ENCODE measurements at places on chromosomes 12 and 14.

- no peak for DNase-seq
Measured at GRCh38 chr12:68422956-68423574, 90.9 kb upstream of the MDM1 start.

DNA sequence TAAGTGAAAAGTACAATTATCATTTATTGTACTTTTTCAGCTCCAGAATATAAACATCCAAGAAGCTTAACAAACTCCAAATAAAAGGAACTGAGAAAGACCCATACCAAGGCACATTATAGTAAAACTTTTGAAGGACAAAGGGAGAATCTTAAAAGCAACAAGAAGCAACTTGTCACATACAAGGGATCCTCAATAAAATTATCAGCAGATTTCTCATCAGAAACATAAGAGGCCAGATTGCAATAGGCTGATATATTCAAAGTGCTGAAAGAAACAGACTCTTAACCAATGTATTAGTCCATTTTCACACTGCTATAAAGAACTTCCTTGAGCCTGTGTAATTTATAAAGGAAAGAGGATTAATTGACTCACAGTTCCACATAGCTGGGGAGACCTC, 48.3 kb downstream of the TTC7B start:
- DNase-seq: no peak

GRCh38 chr14:63678536-63678935, 36.9 kb upstream of the WDR89 start:
- DNase-seq: no peak

GRCh38 chr12:42145552-42146215, 1.0 kb upstream of the GXYLT1 start:
- DNase-seq: no peak

DNA sequence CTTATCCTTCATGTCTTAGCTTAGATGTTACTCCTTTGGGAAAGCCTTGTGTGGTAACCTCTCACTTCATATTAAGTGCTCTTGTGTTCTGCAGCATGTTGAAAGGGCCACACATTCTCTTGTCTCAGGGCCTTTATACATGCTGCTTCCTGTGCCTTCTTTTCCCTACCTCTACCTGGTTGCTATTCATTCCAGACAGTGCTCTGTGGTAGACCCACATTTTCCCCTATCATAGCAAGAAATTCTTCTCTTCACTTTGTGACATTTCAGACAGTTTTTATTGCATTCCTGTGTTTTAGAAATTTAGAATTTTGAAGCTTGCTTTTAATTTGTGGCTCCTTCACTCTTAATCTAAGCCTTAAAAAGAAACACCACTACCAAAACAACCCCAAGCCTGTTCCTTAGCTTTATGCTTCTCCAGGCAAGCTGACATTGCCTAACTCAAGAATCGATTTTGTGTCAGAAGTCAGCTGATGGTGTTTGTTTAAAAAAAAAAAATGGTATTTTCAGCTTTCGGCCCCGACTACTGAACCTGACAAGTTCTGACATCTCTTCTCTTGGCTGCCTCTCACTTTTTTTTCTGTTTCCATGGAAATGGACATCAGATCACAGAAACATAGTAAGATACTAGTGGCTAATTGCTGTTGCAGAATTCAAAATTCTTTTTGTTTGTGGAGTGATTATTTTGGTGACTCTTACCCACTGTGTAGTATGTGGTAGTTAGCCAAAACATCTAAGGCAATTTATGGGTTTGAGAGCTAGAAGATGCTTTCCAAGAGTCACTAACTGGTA, 156.3 kb downstream of the NUBPL start:
- no peak for DNase-seq

DNA sequence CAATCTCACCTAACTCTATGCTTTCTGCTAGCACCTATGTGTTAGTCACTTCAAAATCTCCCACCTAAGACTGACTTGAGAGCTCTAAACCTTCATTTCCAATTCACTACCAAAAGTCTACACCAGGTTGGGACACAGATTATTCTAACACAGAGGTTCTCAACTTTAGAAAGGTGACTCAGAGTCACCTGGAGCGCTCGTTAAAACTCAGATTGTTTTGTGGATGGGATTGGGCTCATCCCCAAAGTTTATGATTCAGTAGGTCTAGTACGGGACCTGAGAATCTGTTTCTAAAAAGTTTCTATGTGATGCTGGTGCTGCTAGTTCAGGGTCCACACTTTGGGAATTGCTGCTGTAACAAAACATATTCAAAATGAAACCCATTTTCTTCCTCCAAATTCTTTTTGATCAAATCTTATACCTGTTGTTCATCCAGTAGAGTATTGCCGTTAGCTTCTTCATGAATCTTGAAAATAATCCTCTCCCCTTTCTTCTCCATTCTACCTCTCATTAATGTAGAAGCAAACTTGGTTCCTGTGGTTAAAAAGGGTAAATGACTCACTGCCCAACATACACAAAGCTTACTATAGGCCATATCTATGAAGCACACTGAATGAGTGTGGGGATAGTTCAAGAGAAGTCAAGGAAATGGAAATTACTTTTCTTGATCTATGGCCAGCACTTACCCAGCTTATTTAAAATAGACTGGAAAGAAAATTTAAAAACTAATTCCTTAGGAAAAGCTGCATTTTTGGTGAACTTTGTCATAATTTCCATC, 206.7 kb downstream of the KIF21A start:
- DNase-seq: no peak

DNA sequence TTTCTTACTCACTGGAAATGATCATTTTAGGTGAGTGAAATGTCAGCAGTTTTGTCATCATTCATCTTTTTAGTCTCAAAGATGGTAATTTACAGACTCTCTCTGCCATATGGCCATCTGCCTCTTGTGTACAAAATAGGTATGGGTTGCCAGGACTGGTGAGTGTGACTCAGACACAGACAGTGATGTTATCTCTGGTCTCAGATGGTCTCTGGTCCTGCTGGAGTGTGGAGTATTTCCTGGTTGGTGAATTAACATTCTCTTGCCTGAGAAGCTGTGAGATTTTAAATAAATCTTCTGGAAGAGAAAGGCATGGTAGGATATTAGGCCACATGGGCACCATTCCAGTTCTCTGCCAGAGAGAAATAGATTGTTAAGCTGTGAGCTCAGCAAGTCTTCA, 207.0 kb downstream of the ATP23 start:
- DNase-seq: no peak

DNA sequence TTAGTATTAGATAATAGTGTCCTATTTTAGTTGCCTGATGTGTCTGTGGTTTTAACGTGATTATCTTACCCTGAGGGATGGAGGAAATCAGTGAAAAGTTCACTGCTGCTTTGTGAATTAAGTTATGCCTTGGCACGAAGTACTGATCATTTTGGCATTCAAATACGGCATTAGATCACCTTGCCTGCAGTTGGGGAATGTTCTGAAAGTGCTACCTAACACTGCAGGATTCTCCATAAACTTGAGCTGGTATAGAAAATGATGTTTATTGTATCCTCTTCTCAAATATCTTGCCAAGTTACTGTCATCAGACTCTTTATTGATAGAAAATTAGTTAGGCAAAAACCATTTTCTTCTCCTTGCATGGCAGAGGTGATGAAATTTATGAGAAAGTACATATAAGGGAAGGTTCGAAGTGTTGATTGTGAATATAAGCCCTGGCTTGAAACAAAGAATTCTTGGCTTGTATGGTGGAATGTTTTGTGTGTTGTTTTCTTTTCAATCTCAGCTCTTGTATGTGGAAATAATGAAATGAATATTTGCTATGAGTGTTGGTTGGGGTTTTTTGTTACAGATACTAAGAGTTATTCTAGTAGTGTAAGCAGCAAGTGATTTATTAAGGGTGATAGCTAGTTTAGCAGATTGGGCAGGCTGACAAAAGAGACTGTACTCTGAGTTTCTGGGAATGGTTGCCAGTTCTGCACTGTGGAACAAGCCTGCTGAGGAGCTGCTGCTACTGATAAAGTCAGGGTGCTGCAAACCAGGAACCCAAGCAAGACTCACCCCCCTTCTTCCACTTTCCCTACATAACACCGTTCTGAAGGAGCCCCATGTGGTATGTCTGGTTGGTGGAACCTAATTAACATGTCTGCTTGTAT, 448.3 kb downstream of the PCNX1 start:
- no peak for DNase-seq

DNA sequence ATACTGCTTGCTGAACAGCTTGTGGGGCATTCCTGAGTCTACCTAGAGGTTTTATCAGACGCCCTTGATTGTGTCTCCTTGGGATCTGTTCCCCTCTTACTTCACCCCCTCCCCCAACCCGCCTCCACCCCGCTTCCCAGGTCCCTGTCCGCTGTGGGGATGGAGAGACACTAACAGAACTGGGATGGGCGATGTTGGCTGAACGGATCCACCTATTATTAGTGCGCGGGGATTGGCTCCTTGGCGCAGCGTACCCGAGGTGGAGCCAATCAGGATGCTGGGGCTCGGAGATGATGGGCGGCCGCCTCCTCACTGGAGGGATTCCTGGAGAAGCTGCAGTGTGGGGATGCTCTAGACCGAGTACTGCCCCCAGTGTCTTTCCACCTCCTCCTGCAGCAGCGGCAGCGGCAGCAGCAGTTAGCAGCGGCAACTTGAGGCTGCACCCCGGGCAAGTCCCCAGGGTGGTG, at the start of gene SYT1:
Gene SYT1, plus strand, starts transcription at position 372 of the 467 bp plus-strand sequence.
- DNase-seq: peak; percentile 10

- no peak for DNase-seq
Measured at GRCh38 chr14:75634848-75635247, 25.8 kb downstream of the ERG28 start.

GRCh38 chr14:23829736-23830471, 123.7 kb upstream of the DHRS4 start:
- no peak for DNase-seq

- DNase-seq: no peak
Measured at GRCh38 chr12:15851045-15851620, 31.1 kb upstream of the STRAP start.

- DNase-seq: no peak
Measured at GRCh38 chr14:104117341-104118005, 20.9 kb upstream of the KIF26A start.

GRCh38 chr12:76265424-76266180, 82.6 kb downstream of the BBS10 start:
- no peak for DNase-seq

DNA sequence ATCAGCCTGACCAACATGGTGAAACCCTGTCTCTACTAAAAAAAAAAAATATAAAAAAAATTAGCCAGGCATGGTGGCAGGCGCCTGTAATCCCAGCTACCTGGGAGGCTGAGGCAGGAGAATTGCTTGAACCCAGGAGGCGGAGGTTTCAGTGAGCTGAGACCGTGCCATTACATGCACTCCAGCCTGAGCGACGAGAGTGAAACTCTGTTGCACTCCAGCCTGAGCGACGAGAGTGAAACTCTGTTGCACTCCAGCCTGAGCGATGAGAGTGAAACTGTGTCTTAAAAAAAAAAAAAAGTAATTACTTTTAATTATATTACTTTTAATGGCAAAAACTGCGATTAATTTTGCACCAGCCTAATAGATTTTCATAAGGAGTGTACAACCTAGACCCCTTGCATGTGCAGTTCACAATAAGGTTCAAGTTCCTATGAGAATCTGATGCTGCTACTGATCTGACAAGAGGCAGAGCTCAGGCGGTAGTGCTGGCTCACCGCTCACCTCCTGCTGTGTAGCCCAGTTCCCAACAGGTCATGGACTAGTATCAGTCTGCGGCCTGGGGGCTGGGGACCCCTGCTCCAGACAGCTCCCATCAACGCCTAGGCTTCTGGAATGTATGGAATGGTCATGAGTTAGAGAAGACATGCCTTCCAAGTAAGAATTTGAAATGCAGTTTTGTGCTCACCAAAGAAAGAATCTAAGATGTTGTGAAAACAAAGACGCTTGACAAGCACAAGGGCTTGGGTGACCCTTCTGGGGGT, 10.1 kb downstream of the LTB4R start:
- no peak for DNase-seq

DNA sequence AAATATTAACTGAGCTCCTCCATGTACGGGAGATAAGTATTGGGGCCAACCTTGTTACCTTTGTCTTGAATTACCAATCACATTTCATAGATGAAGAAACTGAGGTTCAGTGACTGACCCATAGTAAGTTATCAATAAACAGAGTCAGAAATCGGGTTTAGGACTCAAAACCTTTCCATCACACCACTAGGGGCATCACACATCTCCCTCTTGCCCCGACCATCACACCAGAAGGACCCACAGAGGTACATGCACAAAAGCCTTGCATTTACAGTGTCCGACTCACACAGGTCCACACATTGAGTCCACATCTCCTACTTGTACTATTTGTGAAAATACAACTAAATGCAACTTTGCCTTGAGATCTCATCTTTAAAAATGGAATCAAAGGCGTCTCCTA, 29.4 kb downstream of the KCNA5 start:
- no peak for DNase-seq

DNA sequence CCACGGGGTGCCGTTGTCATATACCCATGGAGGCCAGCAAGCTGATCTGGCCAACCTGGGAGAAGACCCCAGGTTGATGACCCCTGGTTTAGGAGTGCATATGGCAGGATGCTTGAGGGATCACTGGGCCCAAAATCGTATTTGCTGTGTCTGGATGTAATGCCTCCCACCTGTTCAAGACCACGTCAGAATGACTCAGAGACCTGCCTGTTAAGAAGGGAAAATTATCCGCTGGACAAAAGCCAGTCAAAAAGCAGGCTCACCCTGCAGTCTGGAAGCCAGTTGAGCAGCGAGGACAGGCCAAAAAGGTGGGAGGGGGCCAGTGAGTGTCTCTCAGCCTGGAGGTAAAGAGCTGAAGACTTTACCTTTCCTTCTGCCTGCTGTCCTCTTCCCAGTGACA, 449.2 kb downstream of the DPF3 start:
- DNase-seq: no peak

- DNase-seq: no peak
Measured at GRCh38 chr12:11901701-11902524, 168.8 kb upstream of the BCL2L14 start.

DNA sequence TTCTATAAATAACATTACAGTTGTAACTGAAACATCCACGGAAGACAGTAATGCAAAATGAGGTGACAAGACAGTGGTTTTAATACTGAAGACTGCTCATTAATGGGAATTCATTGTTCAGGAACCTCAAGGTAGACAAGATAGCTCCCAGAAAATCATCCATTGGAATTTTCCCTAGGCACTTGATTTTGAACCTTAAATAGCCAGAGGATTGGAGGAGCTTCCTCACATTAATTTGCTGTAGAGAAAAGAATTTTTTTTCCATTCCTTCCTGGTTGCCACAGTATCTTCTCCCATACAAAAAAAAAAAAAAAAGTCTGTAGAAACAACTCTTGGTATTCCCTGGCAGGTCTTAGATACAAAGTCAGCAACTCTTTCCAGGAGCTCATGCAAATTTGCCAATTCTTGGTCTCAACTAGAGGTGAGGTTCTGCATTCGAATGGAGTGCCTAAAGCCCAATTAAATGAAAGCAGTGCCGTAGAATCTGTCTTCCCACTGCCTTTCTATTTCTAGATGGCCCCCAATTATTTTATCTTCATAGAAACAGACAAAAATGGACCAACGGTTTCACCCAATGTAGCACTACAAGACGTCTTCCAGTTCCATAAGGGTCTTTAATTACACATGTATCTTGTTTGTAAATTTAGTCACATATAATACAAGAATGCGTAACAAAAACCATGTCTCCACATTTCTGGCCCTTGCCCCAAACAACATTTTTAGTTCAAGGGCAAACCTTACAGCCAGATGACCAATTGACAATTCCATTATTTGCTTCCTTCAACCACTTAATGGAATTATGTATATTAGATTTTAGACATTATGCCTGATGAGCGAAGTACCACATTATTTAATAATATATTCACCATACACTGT, 13.5 kb downstream of the SLC38A2 start:
- no peak for DNase-seq

GRCh38 chr12:102470945-102471344, 9.4 kb downstream of the IGF1 start:
- DNase-seq: no peak

Data from substantia nigra (tissue), 51 donors.